Stimulated activated CD4-positive, alpha-beta T cell treated with anti-CD3 and anti-CD28 coated beads, TNF-alpha, amount 100 ng/mL, for 24 hours (primary cell): ENCODE measurements at places on chromosomes 3 and 15.

DNA sequence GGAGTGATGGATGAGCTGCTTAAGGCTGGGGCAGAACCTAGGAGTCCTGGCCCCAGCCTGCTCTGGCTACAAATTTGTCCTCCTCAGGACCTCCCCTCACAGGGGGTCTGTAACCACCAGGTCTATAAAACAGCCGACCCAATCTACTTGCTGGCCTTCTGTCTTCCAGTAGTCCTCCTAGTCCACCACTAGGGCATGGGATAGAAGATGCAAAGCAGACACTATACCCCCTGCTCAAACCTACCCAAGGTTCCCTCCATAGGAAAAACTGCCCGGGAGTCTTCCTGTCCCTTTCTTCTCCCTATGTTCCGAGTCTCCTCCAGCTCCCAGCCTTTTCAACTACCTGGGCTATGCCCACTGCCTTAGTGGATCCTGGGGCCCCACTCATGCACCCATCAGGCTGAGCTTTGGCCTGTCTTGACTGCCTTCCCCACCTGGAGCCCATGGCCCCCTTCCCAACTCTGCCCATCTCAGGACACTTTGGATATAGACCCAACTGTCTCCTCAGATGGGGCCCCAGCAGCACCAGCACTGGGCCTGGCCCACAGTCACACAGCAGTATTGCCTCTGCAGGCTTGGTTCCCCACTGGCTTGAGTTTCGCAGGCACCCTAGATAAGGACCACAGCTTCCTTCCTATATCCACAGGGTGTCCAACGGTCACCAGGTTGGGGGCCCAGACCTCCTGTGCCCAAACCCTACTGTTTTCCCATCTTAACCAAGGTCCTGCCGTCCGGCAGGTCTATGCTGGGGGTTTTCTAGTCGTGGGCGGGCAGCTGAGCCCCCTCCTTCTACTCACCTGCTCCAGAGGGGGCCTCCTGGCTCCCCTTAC, 1.1 kb downstream of the HYAL3 start:
- DNase-seq = no peak

DNA sequence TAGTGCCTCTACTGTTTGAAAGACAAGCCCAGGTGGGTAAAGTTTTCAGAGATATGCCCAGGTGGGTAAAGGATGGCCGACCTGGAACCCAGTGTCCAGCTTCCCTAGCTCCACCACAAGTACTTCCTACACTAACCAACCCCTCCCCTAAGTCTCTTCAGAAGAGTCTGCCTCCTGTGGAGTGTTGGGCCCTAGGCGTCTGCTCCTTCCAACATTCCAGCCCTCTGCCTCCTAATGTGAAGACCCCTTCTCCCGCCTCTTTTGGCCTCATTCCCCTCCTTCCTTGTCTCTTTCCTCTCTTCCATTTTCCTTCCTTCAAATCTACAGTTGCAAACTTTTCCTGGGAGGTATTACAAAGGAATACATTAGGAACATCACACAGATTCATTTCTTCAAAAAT, 38.6 kb downstream of the CNTN3 start:
- DNase-seq = no peak

- no peak for DNase-seq
Observed at GRCh38 chr15:31082771-31083369, 18.7 kb downstream of the TRPM1 start.

DNA sequence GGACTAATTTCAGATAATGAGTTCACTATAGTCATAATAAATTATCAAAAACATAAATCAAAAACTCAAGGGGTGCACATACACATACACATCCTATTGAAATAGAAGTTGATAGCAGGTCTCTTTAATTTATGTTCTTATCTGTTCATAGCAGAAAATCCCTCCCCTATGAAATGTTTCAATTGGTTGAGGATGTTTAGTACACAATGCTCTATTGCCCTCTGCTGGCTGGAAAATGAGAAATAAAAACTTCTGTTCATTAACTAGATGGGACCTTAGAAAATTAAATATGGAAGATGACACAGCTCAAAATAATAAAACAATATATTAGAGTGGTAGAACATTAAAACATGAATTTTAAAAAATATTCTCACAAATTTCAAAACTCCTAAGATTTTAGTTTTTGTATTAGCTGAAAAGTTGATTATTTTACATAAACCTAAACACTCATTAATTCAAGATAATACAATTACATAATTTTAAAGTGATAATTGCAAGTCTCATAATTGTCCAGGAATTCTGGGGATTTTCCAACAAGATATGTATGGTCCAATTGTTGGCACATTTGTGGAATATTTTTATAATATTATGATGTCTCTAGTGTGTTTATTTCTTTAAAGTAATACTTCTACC, 735.0 kb downstream of the ROBO1 start:
- DNase-seq = no peak

DNA sequence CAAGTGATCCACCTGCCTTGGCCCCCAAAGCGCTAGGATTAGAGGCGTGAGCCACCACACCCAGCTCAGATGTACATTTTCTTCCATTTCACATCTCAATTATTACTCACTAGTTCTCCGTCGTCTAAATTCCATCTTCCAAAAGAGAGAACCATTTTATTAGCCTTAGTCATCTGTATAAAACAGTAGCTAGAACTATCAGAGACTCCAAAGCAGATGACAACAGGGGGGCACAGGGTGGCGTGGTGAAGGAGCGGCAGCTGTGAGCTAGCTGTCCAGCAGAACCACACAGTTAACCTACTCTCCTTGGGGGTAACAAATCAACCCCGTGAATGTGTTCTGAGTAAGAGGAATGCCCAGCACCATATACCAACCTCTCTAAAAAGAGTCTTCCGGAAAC, 7.1 kb downstream of the SLC25A20 start:
- DNase-seq = no peak

- DNase-seq = no peak
Observed at GRCh38 chr15:79282371-79283251, at the start of gene ANKRD34C. ANKRD34C (plus strand) TSS chr15:79282722; CDS start chr15:79293285, 10,563 bp downstream.

- no peak for DNase-seq
Observed at GRCh38 chr3:21435871-21436270, 315.1 kb downstream of the ZNF385D start.

DNA sequence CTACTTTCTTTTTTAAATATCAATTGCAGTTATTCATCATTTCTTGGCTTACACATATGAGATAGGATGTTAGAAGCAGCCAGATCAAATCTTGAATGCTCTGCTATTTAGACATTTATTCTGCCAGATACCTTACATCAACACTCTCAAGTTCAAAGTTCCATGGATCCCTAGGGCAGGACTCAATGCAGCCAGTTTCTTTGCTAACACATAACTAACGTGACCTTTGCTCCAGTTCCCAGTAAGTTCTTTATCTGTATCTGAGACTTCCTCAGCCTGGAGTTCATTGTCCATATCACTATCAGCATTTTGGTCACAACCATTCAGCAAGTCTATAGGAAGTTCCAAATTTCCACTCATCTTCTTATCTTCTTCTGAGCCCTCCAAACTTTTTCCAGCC, 939.9 kb downstream of the VGLL3 start:
- no peak for DNase-seq

DNA sequence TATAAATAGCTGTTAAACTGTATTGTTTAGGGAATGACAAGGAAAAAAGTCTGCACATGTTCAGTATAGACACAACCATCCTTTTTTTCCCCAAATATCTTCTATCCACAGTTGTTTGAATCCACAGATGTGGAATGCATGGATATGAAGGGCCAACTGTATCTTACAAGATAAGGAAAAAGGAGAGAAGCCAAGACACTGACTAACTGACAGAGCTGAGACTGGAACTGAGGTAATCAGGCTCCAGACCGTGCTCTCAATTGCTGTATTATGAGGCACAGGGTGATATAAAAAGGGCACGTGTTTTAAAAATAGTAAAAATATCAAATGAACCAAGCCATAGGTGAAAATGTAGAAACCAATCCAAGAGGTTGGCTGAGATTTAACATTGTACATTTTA, 49.0 kb downstream of the DHX36 start:
- DNase-seq = no peak

GRCh38 chr3:57999417-58000115, 8.7 kb upstream of the FLNB start:
- no peak for DNase-seq

- DNase-seq = no peak
Observed at GRCh38 chr3:40701016-40701588, 176.3 kb downstream of the ZNF621 start.
